Cardiac muscle cell (in vitro differentiated cells and primary cell): ENCODE measurements at places on chromosomes 2 and 18. TPM values are rescaled to one million over a fixed set of nuclear protein-coding genes. Genes with fewer than 3 reads are reported as not detected.

DNA sequence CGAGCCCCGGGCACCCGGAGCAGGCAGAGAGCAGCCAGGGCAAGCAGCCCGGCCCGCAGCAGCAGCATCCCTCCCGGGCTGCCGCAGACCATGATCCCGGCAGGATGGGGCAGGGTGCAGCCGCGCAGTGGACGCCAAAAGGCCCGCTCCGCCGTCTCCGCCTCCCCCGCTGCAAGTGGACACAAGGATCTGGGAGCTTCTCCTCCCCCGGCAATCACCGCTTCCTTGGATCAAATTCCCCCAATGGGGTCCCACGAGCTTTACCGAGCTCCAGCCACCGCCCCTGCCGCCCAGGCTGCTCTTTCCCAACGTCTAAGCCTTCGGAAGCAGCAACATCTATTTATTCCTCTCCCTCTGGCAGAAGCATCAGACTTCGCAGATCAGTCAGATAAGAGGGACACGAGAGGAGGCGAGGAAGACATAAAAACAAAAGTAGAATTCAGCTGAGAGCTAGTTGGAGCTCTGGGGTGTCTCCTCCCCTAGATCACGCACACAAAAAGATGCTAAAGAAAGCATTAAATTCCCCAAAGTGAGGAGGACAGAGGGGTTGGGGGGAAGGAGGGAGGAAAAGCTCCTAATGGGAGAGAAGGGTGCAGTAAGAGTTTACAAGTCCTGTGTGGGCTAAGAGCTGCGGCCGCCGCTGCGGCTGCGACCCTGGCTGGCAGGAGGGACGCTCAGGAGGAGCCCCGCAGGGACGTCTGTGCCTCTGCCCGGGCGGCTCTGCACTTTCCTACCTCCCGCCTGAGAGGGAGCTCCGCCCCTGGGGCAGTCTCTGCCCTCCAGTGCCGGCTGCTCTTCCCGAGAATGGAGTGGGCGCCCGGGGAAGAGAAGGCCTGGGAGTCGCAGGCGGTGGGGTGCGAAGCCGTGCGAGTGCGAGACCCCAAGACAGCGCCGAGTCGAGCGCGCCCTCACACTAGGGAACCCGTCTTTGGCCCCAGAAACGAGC, at the start of gene FRZB:
Gene FRZB, minus strand, starts transcription at position 177 of the 946 bp plus-strand sequence. Its CDS starts 85 bp downstream, at position 92.
- H3K36me3 ChIP-seq: no peaks in the 10 kb centered on the region

- H3K4me1 ChIP-seq: peaks cover 18% of the 10 kb centered on the region
- no peaks in the 10 kb centered on the region for H3K27me3 ChIP-seq
- no peak overlapping the region for H3K4me3 ChIP-seq
- H3K27ac ChIP-seq: peak overlapping the region; percentile 51
- H3K36me3 ChIP-seq: no peaks in the 10 kb centered on the region
These were observed 135.8 kb downstream of the HDAC4 start for GRCh38 chr2:239264838-239265651.

GRCh38 chr2:54775710-54776109, 52.2 kb downstream of the EML6 start:
- no peak overlapping the region for H3K4me3 ChIP-seq
- H3K36me3 ChIP-seq: no peaks in the 10 kb centered on the region
- H3K27ac ChIP-seq: no peak overlapping the region
- H3K27me3 ChIP-seq: no peaks in the 10 kb centered on the region
- no peak for DNase-seq

TMEM247 gene
- total RNA-seq: not detected in 2 replicates

GRHL1 gene
- 1.3 and 1.5 TPM in 2 replicates for total RNA-seq

GPR75 gene
- total RNA-seq: 0.99 and 1.2 TPM in 2 replicates

PSTPIP2 gene
- 4.6 and 4.9 TPM in 2 replicates for total RNA-seq
